ENCODE measurements at places on chromosomes 6 and 20.

DNA sequence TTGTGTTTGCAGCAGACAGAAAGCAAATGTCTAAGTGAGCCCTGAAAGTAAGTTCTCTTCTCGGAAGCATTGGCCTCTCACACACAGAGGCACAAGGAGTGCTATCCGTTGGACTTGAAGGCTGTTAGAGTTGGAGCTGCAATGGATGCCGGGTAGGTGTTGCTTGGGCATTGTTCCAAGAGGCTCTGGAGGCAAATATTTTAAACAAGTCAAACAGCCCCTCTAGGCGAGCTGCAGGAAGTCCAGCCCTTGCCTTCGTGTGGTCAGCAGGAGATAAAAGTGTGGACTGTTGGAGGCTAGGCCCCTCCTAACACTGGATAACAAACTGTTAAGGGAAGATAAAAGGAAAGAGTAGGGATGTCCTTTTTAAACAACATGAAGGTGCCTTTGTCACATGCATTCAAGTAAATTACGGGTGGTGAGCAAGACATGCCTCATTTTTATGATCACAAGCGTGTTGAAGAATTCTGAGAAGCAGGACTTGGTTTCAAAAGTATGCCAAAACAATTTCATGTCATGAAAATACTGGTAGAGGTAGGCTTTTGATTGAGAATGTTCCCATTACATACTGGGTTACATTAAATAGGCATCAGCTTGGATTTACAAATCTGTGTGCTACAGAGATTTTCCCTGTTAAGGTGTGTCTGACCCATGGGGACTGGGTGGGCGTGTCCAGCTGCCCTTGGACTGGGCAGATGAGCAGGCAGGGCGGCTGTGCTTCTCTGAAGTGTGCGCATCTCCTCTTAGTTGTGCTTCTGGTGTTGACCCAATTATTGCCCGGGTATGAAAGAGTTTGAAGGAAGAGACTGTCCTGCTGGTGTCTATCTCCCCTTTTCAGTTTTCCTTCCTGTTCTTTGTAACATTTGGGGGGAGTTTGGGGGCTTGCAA lies 57.5 kb downstream of the RREB1 start:
- DNase-seq: no peak

GRCh38 chr20:62303340-62304226 lies 786 bp downstream of the ADRM1 start:
- DNase-seq: no peak

- no peak for DNase-seq
Measured at GRCh38 chr6:120056085-120056484, 706.5 kb upstream of the MAN1A1 start.

GRCh38 chr20:34262488-34263288 lies 21.5 kb downstream of the ASIP start:
- DNase-seq: no peak

- no peak for DNase-seq
Measured at GRCh38 chr20:48823960-48824498, 3.8 kb downstream of the PREX1 start.

DNA sequence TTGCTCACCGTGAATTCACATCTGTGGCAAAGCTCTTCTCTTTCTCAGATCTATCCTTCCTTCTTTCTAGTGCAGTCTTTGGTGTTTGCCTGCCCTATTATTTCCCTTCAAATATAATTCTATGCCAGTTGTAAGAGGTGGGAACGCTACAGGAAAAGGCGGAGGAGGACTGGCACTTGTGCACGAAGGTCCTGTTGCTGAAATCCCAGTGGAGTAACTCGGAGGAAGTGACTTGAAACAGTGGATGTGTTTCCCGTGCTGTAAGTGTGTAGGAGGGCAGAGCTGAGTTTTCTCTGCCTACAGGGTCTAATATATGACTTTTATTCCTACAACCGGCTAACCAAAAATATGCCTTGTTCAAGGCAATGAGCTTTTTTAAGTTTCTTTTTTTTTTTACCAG lies 754.8 kb downstream of the QKI start:
- DNase-seq: no peak

GRCh38 chr6:86192123-86192522 lies 549.4 kb upstream of the SYNCRIP start:
- DNase-seq: no peak

DNA sequence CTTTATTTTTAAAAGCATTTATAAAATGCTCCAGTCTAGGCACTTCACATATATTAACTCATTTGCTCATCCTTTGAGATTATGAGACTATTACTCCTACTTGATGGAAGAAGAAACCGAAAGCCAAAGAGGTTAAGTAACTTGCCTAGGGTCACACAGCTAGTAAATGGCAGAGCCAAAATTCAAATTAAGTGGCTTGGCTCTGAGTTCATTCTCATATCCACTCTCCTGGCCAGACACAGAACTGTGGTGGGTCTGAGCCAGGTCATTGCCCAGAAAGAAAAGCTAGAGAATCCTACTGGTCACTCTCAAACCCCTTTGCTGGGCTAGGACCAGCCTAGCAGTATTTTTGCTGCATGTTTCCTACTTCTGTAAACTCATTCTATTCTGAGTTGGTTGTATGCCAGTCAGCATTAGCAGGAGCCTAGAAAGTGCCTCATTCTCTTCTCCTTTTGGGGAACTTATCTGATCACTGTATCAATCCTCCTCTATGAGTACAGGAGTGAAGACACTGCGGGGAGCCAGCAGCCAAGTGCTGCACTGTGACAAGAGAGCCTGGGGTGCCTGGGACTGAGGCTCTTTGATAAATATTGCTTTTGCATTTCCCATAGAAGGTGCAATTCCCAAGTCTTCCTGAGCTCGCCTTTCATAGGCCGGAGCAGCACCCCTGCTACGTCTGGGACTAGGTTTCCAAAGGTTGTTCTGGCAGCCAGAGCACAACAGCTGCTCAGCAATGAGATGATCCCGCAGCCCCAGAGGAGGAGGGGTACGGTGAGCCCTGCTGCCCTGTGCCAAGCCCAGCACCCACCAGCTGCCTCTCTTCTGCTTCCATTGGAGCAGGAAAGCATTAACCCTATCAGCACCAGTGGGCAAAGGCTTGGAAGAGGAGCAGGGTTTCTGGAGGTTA lies 728.3 kb downstream of the MAFB start:
- DNase-seq: no peak

- no peak for DNase-seq
Measured at GRCh38 chr6:22322103-22323030, 25.5 kb upstream of the PRL start.

GRCh38 chr6:11919771-11920440 lies 92.2 kb upstream of the HIVEP1 start:
- DNase-seq: no peak

DNA sequence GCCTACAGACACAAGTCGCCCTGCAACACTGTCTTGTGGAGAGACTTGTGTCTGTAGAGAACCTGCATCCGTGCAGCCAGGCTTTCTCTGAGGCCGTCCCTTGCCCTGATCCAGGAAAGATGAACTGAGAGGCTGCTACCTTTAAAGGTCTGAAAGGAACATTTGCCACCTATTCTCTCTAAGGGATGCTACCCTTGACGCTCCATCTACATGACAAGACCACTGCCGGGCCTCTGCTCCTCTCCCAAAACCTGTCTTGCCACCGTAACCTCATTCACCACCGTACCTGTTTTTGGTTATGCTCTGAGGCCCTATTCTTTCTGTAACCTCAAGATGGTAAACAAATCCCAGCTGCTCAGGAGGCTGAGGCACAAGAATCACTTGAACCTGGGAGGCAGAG lies 73.9 kb downstream of the FOXF2 start:
- no peak for DNase-seq

GRCh38 chr6:80442366-80442765 lies 335.9 kb downstream of the BCKDHB start:
- DNase-seq: no peak

GRCh38 chr20:9886227-9886626 lies 47.4 kb upstream of the PAK5 start:
- no peak for DNase-seq

GRCh38 chr20:22920898-22921297 lies 114.2 kb upstream of the SSTR4 start:
- no peak for DNase-seq

DNA sequence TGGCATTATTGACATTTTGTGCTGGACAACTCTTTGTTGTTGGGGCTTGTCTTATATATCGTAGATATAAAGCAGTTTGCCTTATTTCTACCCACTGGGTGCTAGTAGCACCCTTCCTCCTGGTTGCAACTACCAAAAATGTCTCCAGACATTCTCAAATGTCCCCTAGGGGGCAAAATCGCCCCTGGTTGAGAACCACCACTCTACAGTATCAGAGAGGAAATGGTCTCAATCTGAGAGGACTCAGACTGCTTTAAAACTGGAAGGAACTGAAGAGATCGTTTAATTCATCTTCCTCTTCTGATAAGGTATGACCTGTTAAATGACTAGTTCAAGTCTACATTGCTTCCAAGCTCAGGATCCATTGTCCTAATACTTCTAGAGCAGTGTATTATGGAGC lies 14.9 kb downstream of the SH3BGRL2 start:
- DNase-seq: no peak

- DNase-seq: no peak
Measured at GRCh38 chr6:7053125-7053774, 54.5 kb upstream of the RREB1 start.

GRCh38 chr6:116210750-116211425 lies 43.0 kb downstream of the TSPYL4 start:
- DNase-seq: no peak

GRCh38 chr6:159969204-159969912 lies 476 bp downstream of the IGF2R start:
- no peak for DNase-seq

DNA sequence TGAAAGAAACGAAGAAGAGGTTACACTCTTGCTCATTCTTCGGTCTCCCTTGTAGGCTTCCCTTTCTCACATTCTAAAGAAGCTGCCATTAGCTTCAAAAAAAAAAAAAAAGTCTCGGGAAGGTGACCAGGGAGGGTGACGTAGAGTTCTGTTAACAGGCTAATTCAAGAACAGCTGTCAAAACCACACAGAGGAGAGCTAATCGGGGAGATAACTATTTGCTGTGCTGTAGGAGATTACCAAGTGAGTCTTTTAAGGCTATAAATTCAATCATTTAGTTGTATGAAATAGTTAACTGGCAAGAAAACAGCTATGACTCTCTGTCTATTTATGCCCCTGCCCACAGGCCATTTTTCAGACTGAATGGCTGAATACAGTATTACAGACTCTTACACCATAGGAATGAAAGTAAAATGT lies 256.8 kb downstream of the SYNE1 start:
- no peak for DNase-seq

DNA sequence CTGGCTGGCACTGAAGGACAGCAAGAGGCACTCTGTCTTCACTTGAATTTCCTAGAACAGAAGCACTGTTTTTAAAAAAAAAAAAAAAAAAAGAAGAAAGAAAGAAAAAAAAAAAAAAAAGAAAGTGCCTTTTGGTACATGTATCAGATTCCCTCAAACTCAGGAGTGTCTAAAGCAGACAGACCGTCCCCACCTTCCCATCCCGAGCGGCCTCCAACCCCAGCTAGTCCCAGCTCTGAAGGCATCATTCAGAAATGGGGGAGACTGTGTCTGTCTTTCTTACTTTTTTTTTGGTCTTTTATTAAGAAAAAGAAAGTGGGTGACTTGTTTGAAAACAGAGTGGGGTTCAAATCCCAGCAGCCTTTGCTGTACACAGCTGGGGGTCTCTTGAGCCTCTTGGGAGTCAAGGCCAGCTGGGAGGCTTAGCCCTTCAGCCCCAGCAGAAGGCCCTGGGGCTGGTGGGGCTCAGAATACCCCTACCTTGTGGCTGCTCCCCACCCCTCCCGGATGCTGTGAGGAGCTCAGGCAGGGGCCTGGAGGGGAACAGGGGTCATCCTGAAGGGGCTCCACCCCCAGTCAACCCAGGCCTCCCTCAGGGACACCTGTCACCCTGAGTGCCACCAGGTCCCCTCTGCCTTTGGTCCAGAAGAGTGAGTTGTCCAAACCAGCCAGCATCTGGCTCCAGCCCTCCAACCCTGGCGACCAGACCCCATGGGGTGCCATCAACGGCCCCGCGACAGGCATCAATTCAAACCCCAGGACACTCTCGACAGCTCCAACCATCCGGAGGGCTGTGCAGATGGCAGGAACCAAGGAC lies 128.3 kb downstream of the TAF4 start:
- no peak for DNase-seq

DNA sequence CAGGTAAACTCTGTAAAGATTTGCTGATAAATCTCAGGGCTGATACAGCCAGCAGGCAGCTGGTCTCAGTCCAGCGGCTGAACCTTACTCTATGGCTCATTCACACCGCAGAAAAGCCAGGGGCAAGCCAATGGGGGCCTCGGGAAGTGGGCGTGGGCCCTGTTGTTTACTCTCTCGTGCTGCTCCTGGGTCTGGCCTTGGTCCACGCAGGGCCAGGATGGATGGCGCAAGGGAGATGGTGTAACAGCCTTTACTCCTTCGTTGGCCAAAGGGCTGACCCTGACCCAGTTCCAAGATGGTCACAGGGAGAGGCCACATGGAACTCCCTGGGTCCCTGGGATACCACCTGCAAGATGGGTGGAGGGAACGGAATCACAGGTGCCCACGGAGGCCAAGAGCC lies 16.2 kb downstream of the KCNK17 start:
- no peak for DNase-seq

DNA sequence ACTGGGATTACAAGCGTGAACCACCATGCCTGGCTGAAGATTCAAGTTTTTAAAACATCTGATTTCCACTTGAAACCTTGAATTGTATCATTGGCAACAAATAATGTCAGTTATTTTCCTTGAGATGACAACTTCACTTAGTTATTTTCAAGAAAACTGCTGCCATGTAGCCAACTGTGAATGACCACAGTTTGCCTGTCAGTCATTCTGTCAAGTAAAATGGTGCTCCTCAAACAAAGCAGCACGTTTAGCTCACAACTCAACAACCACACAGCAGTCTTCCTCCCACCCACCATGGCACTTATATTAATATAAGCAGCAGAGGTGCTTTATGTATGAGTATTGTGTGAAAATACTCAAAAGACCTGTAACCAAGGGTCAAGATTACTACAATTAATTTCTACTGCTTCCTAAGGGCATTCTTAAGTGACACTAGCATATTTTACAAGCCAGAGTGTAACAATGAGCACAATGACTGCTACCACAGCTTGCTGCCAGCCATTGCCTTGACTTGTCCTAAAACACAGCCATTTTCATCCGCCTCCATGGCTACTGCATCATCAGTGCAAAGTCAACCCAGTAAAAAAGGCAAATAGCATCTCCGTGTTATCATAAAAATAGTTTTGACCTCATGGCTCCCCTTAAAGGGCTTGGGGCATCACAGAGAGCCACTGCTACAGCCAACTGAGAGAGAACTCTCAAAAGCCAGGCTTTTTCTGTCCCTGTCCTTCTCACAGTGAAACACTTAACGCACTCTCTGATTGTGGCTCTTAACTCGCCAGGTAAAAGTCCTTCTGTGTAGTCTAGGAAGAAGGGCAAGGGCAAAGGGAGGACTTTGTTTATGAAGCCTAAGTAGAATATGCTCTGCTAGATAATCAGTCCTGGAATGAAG lies 96.4 kb upstream of the TAB2 start:
- no peak for DNase-seq

GRCh38 chr6:53922539-53922981 lies 127.8 kb downstream of the LRRC1 start:
- DNase-seq: no peak

- no peak for DNase-seq
Measured at GRCh38 chr6:142443532-142443931, 141.7 kb downstream of the ADGRG6 start.

GRCh38 chr6:80437801-80438200 lies 331.3 kb downstream of the BCKDHB start:
- no peak for DNase-seq

- no peak for DNase-seq
Measured at GRCh38 chr6:107098436-107099307, 16.6 kb downstream of the BEND3 start.

- no peak for DNase-seq
Measured at GRCh38 chr6:81565071-81565470, 187.4 kb downstream of the TENT5A start.

Measured in NCI-H2227 treated with DMSO at 0.1 percent for 48 hours (cell line).